ENCODE measurements at places on chromosomes 16 and 17.

DNA sequence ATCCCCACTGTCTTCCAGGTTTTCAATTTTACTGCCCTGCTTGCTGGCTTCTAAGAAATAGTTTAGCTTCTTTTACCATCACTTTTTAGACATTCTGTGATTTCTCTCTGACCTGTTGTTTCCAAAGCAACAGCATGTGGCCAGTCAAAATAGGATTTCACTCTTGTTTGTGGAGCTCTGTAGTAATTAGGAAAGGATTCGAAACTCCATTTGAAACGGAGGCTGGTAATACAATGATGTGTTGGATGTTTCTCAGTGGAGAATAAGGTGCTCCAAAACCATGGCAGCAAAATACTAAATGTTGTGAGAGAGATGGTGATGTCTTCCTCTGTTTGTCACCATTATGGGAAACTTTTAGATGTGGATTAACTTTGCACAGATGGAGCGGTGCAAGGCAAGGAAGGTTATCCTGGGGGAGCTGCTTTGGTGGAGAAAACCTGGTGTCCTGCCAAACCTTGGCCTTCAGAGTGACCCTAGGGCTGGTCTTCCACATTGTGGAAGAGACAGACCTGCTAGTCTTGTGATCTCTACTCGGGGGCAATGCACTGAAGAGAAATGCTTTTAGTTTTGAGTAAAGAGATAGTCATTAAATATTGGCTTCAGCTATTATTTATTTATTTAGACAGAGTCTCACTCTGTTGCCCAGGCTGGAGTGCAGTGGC, 79.4 kb downstream of the PRKCA start:
- no peak for DNase-seq

DNA sequence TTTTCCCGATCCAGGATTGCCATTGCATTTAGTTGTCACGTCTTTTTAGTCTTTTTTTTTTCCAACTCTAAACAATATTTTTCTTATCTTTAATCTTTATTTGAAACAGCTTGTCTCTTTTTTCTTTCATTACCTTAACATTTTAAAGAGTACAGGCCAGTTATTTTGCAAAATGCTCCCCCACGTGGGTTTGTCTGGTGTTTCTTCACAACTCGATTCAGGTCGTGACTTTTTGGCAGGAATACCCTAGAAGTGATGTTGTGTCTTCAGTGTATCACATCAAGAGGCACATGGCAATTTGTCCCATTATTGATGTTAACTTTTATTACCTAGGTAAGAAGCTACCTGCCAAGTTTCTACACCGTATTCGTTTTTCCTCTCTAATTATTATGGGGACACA, 17.9 kb downstream of the CMC2 start:
- no peak for DNase-seq

DNA sequence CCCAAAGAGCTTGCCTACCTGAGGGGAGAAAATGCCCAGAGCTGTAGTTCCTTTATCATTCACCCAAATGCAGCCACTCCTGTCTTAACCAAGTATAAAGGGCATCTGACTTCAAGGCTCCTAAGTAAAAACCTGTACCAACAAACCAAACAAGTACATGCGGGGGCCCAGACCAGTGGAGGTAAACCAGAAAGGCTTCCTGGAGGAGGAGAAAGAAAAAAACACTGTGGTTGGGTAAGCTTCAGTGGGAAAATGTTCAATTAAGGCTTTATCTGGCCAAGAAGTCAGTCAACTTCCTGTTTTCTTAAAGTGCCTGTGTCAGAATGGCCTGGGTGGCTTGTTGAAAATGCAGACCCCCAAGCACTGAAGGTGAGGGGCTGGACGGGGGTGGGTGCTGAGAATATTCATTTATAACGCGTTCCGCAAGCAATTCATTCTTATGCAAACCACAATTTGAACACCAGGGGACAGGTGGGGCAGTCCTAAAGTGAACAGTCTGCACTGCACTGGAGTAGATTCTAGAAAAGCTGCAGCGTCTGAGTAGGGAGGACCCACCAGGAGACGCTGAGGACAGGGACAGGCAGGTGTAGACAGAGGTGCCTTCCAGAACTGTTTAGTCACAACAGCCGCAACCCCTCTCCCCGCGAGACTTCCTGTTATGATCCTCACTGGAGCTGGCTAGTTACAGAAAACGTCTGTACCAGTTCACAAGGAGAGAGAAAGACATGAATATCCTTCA, 467.1 kb downstream of the SOX9 start:
- no peak for DNase-seq

GRCh38 chr17:37700881-37701280, 44.0 kb downstream of the HNF1B start:
- no peak for DNase-seq

DNA sequence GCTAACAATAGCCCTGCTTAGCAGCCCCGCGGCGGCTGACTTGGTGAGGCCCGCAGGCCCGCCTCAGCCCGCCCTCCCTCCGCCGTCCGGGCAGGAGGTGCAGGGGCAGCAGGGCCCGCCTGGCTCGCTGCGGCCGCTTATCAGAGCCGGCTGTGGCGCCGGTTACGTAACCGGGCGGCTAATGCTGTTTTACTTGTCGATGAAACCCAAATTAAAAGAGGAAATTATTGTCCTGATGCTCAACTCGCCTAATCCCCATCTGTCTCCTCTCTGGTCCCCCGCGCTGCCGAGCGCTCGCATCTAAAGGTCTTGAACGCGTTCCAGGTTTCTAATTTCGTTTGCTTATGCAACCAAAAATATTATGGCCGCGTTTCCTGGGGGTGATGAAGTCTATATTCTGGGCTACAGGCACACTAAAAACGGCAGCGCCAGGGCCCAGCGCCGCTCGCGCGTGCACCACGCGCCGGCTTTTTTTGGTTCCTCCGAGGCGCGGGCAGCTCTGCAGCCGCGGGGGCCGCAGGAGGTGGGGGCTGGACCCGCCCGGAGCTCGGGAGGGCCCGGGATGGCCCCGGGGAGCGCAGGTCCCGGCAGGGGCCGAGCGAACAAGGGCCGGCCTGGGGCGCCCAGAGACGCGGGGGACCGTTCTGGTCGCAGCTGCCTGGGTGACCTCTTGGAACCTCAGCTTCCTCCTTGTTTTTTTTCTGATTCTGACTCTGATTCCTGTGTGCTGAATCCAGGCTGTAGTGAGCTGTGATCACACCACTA, 65.2 kb upstream of the TOB1 start:
- DNase-seq, result no peak

GRCh38 chr16:7456211-7456610, 123.6 kb downstream of the RBFOX1 start:
- DNase-seq, result no peak

DNA sequence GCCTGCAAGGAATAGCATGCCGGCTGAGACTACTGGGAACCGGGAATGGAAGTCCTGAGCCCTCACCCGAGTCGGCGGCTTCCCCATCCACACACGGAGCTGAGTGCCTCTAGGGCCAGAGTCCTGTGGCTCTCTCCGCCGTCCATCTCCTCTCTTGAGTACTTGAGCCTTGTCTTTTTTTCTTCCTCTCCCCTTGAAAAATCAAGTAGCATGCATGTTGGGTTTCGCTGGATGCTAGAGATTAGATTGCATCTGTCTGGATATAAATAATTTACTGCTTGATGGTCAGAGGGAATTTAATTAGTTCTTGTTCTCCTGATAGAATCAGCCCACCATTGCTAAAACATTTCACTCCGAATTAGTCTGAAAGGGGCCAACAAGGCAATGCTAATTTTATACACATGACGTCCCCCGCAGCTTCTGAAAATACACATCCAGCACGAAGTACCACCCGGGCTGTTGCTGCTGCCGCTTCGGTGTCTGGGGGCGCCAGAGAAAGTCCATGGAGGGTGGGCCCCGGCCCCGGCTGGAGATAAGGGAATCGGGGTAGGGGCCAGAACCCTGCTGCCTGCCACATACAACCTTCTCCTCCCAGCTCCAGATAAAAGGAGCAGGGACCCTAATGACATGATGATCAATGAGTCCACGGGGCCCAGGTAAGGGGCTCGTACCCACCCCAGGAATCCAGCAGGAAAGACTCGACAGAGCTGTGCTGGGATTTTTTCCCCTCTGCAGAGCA, 48.5 kb downstream of the RBFOX3 start:
- no peak for DNase-seq

- no peak for DNase-seq
Measured at GRCh38 chr17:13074026-13074425, 56.2 kb upstream of the ELAC2 start.

- no peak for DNase-seq
Measured at GRCh38 chr17:32445497-32445896, 1.2 kb downstream of the PSMD11 start.

GRCh38 chr17:36130346-36130745, 26.7 kb downstream of the CCL4 start:
- no peak for DNase-seq

- DNase-seq, result no peak
Measured at GRCh38 chr17:13518261-13519000, 83.3 kb downstream of the HS3ST3A1 start.

- no peak for DNase-seq
Measured at GRCh38 chr17:57401556-57402488, 145.5 kb downstream of the MSI2 start.

DNA sequence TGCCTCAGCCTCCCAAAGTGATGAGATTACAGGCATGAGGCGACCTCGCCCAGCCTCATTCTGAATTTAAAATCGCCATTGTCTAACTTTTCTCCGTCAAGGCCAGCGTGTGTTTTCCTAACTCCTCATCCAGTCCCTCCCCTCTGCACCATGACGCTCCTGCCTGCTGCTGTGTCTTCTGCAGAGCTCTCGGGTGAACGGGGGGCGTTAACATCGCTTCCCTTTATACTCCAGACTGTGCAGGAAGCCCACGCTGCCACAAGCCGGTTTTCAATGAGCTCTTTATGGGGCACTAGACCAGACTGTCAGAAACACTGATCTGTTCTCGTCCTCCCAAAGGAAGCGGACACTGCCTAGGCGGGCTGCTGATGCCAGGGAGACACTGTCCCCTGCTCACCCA, 13.2 kb downstream of the AANAT start:
- no peak for DNase-seq

- no peak for DNase-seq
Measured at GRCh38 chr17:70171159-70171558, 1.8 kb downstream of the KCNJ2 start.

DNA sequence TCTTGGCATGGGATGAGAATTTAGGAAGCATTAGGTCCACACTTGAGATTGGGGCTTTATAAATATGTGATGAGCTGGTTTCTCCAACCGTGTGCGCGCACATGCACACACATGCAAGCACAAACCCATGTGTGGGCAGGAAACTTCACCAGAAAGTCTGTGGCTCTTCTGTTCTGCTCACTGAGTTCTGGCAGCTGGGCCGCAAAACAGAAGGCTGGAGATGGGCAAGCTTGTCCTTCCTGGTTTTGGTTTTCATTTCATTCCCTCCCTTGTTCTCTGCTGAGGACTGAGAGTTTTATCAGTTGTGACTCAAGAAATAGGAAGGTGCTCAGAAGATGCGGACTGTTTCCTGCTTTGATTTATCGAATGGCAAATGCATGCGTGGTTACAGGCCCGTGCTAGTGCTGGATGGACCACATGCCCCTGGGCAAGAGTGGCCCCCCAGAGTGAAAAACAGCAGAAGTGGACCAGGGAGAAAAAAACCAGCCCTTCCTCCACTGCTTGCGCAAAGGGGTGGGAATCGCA, 14.1 kb downstream of the MAP3K14 start:
- no peak for DNase-seq

DNA sequence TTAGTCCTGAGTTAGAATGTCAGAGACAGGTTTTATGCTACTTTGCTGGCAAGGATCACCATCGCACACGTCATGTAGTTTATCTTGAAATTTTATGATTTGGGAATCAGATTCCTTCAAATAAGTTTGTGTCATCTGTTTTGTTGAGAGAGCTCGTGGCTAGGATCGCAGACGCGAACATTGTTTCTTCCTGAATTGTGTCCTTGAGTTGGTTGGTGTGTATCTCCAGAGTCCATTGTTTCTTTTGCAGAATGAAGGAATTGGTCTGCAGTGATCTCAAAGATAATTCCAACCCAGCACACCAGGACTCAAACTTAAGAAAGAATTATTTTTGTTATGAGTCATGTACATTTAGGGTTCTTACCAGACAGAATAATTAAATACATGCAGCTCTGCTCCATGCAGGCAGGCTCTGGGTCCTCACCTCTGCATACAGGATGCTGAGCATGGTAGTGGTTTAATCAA, 51.6 kb downstream of the PRKCA start:
- no peak for DNase-seq

DNA sequence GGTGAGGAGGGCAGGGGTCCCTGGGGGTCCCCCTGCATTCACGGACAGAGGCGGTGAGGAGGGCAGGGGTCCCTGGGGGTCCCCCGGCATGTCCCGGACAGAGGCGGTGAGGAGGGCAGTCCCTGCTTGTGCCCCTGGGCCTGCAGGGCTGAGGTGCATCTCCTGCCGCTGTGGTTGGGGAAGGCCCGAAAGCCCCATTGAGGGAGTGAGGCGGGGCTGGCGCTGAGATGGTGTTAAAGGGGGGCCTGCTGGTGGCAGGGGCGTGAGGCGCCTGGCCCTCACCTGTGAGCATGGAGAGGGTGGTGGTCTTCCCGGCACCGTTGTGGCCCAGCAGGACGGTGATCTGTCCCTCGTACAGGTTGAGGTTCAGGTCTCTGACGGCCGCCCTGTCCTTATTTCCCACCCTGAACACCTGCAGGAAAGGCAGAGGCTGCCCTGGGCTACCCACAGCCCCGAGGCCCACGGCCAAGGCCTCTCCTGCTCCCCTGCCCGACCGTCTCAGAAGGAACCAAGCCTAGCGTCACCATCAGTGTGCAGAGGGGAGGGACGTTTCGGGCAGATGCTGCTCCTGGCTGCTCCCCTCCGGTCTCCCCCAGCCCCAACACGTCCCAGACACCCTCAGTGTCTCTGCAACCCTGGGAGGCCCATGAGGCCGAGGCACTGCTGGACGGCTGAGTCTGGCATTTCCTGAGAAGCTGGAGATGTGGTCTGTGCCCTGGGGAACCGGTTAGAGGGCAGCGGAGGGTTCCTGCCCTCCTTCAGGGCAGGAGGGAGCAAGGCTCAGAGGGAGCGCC, 31.4 kb upstream of the RNPS1 start:
- DNase-seq, result no peak

- DNase-seq, result no peak
Measured at GRCh38 chr16:30397776-30398660, 2.8 kb downstream of the ZNF48 start.

- DNase-seq, result no peak
Measured at GRCh38 chr17:3788200-3788599, 12.8 kb downstream of the ITGAE start.

- DNase-seq, result no peak
Measured at GRCh38 chr17:6901086-6901485, 69.6 kb upstream of the TEKT1 start.

- no peak for DNase-seq
Measured at GRCh38 chr16:88444826-88445582, 8.1 kb upstream of the ZFPM1 start.

- DNase-seq, result no peak
Measured at GRCh38 chr17:16428098-16428882, 12.9 kb downstream of the TRPV2 start.

Measured in vagina (tissue), 2 donors.